ENCODE measurements at places on chromosomes 1 and 21.

DNA sequence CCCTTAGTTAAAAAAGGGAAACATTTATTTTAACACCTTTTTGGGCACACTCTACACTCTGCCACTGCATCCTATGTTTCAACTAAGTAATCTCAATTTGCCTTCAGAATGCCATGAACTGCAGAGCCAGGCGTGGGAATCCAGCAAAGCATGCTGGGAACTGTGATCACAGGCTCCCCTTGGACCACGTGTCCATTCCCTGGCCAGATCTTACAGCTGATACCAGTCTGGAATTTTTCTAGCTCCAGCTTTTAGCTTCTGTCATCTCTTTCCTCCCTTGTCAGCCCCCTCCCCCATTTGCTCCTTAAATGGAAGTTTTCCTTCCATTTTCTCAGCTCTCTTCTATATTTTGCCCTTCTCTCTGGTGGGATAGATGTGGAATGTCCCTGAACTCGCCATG is 29.4 kb downstream of the RCSD1 start:
- no peak for DNase-seq

DNA sequence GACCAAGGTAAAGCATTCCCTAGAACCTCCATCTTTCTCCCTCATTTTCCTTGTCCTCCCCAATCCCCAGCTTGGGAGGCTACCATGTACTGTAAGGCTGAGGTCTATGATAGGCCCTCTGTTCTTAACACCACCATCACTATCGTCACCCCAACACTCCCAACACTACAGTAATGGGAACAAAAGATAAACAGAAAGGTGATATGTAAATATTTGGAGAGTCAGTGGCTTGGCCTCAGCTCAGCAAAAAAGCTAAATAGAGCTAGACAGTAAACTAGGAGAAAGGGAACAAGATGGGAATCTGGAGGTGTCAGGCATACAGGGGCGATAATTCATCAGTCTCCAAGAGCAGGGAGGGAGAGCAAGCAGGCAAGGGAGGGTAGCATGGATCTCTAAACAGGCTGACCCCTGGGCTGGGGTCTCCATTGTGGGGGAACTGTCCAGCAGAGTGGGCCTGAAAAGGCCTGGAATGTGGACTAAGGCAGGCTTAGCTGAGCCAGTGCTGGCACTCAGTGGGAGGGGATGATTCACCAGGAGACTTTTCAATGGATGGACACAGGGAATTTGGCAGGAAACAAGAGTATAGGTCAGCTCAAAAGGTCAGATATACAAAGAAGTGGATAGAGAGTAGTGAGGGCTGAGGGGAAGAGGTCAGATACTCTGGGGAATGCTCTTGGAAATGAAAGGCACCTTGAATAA is 6.7 kb downstream of the WNT2B start:
- no peak for DNase-seq

GRCh38 chr1:44035726-44036408 is 4.6 kb upstream of the SLC6A9 start:
- DNase-seq: no peak

GRCh38 chr1:217136895-217137205 is 413.6 kb upstream of the ESRRG start:
- DNase-seq: no peak

DNA sequence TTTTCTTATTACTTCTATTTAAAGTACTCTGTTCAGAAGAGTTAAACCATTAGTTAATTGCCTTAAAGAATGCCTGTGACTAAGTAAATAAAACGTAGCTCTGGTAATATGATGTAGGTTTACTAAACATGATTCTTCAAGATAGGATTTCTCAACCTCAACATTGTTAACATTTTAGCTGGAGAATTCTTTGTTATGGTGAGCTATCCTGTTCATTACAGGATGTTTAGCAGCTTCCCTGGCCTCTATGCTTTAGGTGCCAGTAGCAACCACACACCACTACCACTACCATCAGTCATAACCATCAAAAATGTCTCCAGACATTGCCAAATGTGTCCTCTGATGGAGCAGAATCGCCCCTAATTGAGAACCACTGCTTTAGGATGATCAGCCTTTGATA is 10.7 kb downstream of the RPF1 start:
- DNase-seq: no peak

- DNase-seq: no peak
These were observed 11.0 kb upstream of the REN start for GRCh38 chr1:204177133-204177532.

DNA sequence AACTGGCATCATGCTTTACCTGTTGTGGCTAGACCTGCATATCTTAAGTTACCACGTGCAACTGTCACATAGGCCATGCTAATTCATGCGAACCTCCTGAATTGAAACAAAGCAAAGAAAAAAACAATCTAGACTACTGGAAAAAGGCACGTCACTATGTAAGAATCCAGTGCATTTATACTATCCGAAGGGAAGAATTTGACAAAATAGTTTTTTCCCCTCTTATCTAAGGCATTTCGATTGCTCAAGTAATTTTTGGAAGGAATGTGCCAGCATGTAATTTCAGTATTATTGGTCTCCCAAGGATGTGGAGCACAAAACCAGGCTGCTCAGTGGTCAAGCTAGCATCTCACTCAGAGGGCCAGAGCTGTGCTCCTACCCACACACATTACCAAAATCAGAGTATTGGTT is 31.5 kb upstream of the C1orf198 start:
- no peak for DNase-seq

- DNase-seq: no peak
These were observed 119.3 kb upstream of the ATP1A1 start for GRCh38 chr1:116253566-116254382.

- DNase-seq: no peak
These were observed 25.0 kb downstream of the SDC3 start for GRCh38 chr1:30883389-30884172.

DNA sequence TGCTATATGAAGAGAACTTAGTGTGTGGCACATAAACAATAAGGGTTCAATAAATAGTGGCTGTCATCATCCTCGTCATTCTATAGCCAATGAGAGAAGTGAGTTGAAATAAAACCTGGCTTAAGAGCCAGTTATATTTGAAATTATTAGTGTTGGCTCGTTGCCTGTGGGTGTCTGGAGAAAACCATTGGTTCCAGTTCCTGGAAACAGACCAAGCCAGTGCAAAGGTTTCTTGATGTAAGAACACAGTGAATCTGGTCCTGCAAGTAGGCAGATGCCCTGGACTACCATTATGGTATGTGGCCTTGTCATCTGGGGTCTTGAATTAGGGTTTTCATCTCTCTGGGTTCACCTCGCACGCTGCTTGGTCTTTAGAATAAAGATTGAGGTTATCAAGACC is 43.3 kb downstream of the URB2 start:
- no peak for DNase-seq

DNA sequence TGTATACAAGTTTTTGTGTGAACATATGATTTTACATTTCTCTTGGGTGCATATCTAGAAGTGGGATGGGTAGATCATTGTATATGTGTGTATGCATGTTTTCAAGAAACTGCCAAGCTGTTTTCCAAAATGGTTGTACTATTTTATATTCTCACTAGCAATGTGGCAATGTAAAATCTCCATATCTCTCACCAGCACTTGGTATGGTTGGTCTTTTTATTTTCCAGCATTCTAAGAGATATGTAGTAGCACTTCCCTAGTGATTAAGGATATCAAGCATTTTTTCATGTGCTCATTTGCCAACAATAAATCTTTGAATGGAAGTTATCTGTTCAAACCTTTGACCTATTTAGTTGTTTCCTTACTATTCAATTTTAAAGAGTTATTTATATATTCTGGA is 310.7 kb downstream of the ZNF326 start:
- DNase-seq: no peak

- DNase-seq: peak; percentile 9
These were observed 392.8 kb upstream of the CAMK1G start for GRCh38 chr1:209190591-209191261.

DNA sequence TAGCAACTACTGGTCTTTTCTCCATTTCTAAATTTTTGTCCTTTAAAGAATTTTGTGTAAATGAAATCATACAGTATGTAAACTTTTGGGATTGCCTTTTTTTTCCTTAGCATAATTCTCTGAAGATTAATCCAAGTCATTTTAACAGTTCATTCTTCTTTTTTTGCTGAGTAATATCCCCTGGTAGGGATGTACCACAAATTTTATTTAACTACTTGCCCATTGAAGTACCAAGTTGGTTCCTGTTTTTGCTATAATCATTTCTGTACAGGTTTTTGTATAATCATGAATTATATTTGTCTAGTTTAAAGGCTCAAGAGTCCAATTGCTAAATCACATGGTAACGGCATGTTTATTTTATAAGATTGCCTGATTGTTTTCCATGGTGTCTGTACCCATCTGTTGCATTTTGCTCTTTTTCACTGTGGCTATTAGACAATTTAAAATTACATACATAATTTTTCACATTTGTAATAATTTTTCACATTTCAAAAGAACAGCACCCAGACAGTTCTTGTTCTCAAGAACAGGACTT is 891.1 kb downstream of the USP25 start:
- no peak for DNase-seq

- DNase-seq: no peak
These were observed 14.1 kb downstream of the WDR47 start for GRCh38 chr1:109027841-109028240.

- DNase-seq: no peak
These were observed 211.1 kb downstream of the ROR1 start for GRCh38 chr1:63984930-63985290.

- DNase-seq: peak; percentile 86
These were observed 80.3 kb downstream of the DIRAS3 start for GRCh38 chr1:67970088-67970487.

DNA sequence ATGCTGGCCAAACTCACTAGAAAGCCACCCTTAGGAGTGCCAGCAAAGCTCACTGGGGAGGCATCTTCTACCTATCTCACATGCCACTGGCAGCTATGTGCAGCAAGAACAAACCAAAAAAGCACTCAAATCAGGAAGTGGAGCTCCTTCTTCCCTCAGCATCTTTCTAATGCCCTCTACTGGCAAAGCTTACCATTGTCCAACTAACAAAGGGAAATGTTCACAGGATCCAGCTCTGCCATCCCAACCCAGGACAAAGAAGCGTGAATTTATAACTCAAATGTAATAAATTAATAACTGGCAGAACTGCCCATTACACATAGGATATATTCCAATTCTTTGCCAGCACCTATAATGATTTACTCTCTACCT is 38.9 kb downstream of the LEPR start:
- DNase-seq: no peak

Measured in fibroblast of skin of left biceps (primary cell).